8988T (cell line): ENCODE measurements at places on chromosomes 7 and 10.

DNA sequence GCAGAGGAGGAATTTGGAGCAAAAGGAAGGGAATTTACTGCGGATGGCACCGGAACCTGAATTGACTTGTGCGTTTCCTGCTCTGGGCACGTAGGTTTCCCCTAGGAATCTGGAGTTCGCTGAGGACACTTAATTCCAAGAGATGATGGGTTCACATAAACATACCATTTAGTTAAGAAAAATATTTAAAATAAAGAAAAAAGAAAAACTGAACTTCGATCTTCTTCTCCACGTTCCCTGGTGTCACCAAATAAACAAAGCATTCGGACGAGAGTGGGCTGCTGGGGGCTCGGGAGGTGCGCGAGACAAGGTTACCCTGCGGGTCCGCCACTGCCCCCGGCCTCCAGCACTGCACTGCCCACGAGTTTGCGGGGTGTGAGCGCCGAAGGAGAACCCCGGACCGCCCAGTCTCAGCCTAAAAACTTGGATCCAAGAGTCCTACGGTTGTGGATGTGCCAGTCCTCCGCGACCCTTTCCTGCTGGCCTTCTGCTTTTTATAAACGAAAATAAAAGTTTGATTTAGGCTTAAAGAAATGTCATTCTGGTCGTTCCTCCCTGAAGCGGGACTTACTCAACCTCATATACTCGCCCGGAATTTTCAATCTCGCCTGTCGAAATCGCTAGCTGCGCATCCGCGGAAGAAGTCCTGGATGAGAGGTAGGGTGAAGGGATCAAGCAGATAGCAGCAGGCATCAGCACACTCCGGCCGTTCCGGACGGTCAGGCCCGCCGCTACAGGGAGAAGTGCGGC lies 30.3 kb downstream of the SKIDA1 start:
- no peak for DNase-seq

DNA sequence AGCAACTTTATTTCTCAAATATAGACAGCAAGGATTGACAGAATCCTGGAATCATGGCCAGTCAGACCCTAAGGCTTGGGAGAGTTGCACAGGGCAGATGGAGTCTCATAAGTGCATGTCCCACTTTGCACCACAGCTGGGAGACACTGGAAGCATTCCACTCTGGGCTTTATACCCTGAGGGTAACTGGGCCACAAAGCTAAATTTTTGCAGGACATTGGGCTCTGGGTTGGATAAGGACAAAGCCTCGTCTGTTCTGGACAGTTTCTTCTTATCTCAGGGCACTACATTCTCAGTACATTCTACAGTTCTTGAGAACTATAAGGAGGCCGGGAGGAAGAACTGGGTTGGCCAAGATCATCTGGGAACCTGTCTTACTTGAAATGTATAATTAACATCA lies 158.3 kb upstream of the IGFBP3 start:
- no peak for DNase-seq

- DNase-seq, result no peak
These were observed 22.8 kb upstream of the DLX6 start for GRCh38 chr7:96982586-96982985.

DNA sequence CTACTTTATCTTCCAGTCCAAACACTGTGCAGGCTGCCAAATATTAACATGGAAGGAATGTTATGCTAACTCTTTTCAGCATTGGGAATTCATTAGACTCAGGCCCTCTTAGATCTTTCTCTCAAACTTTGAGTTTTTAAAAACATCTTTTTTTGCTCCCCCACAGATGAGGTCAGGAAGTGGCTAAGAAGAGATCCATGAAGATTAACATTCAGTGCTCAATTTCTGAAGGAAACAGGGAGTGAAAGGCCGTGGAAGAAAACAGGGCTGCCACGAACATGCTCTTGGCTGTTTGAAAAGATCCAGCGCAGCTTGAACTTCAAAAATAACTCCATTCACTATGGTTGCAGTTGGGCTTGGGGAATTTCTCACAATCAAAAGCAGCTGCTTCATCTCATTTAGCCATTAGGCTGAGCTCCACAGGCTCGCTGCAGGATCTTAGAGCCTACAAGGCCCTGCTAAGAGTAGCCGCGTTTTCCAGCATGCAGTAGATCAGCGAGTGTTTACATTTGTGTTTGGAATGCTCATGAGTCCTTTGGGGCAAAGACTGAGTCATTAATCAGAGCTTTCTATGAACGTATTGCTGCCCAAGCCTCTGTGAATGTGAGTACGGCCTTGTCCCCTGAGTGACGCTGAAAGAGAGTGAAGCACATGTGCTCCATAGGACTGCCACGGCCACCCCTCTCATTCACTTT lies 41.2 kb upstream of the TNS3 start:
- no peak for DNase-seq

DNA sequence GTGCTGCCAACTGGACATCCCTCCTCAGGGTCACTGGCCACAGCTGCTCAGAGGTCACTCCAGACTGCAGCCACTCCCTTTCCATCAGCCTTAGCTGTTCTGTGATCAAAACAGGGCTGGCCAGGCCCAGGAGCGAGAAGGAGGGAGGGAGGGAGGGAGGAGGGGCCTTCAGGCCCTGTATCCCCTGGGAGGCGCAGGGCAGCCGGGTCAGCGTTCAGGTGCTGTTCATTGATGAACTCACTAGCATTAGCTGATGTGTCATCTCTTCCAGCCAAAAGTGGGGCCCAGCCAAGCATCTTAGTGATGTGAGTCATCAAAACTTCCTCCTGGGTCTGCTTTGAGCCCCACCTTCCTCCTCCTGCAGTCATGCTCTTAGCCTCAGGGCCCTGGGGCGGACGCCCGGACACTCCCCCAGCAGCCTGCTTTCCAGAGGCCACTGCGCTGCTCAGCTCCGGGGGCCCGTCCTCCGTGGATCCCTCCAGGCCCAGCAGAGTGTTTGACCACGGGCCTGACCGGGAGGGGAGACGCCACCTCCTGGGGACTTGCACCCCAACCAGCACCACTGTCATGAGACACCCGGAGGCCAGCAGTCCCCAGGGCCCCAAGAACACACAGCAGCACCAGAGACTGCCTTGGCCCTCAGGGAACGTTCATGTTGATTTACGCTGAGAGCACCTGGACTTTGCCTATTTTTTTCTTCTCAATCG lies 149.2 kb downstream of the PRKAG2 start:
- peak; percentile 85 for DNase-seq
